CD8-positive, alpha-beta T cell (primary cell): ENCODE measurements at places on chromosomes 16 and 17.

DNA sequence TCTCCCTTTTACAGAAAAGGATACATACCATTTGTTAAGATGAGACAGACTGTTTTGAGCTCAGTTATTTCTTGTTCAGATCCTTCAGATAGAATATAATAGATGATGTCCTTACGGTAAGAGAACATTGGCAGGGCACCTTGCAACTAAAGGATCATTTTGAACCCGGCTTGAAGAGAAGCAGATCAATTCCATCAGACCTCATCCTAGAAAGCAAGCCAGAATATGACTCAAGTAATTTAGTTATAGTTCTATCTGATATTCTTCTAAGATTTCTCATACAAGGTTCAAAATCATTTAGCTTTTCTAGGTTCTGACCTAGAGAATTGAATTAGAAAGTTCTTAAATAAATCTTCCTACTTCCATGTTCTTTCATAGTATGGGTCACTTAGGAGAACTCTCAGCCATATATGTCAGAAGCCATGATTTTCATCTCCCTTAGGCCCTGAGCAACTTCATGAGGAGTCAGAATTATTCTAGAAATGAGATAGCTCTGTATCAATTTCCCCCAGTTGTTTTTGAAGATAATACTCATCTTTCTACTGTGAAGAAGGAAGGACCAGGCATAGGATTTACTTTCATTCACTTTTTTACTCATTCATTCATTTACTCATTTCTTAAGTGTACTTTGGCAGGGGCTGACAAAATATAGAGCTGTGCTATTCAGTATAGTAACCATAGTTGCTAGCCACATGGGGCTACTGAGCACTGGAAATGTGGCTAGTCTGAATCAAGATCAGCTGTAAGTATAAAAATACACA is 2.5 kb upstream of the CMTM1 start:
- no peak for DNase-seq

DNA sequence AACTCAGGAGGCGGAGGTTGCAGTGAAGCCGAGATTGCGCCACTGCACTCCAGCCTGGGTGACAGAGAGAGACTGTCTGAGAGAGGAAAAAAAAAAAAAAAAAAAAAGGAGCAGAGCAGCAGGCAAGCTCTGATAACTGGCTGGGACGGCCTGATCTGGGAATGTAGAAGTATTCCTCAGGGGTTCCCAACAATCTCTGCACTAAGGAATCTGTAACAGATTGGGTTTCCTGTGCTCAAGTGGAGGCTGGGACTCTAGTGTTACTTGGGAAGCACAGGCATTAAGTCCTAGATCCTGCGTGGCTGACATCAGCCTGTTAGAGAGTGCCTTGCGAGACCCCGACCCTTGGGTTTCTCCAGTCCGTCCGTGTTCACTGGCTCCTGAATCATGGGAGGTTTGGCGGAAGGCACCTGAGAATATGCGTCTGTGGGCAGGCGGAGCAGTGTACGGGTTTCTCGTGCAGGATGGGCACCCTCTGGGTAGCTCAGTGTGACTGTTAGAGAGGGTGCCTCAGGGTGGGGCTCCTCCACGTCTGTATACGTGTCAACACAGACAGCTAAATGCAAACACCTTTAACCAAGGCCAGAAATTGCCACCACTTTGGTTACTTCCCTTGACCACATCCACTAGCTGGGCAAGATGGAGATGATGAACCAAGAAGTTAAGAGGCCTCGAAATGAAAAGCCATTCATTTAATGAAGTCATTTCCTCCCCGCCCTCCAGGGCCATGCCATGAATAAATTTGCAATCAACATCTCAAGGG is 174.9 kb upstream of the RPL38 start:
- no peak for DNase-seq

DNA sequence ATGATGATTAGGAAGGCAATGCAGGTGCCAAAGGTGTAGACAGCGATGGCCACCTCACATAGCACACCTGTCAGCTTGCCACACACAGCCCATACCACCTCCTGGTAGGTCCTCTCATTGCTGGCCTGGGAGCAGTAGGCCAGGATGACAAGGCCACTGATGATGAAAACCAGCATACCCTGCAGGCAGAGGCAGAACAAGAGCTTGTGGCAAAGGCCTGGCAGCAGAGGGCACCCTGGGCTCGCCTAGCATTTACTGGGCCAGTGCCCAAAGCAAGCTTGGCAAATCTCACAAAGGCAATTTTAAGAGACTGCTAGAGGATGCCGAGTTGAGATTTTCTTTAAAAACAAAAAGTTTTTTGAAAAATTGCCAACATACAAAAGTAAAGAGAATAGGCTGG is 5.9 kb downstream of the SLC38A7 start:
- no peak for DNase-seq

DNA sequence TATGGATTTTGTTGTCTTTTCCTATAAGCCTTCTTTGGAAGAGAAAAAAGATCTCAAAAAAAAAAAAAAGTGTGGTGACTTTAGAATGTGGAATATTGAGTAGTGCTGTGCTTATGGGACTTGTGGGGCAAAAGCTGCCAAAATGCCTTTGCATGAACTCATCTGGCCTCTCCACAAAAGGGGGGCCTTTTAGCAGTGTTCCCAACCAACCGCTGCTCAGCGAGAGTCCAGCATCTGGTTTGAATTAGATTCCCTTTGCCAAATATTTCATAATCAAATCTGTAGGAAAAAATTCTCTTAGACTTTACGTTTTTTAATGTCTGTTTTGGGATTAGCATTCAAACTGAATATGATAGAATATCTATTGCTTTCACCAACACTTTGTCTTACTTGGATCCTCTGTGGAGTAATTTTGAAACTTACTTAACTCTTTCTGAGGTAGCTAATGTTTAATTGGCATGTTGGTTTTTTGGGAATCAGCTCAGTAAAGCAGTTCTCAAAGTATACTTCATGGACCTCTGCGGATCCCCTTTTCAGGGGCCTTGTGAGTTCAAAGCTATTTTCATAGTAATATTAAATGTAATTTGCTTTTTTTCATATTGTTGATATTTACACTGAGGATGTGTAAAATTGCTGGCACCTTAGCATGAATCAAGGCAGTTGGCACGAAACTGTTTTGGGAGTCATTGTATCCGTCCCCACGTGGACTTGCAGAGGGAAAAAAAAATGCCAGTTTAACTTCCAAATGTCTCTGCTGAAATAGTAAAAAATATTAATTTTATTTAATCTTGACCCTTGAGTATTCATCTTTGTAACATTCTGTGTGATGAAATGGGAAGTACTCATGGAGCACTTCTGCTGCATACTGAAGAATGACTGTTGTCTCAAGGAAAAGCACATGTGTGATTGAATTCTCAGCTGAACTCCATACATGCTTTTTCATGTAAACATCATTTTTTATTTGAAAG is 34.7 kb upstream of the VPS4A start:
- no peak for DNase-seq

DNA sequence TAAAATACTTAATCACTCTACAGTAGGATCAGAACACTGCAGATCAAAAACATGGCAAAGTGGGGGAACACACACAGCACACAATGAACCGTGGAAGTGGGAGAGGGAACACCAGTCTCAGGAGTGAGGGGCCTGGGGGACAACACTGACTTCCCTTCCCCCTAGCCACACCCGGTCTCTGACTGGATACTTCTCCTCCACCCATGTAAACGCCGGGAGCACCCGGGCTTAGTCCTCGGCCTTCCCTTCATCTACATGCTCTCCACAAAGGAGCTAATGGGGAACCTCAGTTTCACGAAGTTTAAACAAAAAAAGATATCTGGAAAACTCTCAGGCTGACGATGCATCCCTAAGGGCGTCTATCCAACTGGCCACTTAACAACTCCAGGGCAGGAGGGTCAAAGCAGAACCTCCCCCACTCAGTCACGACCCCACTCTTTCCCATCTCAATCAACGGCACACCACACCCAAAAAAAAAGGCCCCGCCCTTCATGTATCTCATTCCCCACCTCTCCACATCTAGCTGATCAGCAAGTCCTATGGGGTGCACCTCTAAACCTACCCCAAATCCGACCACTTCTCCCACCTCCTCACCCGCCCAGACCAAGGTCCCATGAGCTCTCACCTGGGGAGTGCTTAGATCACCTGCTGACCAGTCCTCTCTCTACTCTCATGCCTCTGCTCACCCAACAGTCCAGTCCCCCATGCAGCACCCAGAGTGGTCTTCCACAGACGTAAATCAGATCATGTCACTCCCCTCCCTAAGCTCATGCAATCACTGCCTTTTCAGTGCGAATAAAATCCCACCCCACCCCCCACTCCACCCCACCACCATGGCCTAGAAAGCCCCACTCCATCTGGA is 7.4 kb downstream of the ZDHHC7 start:
- no peak for DNase-seq

GRCh38 chr17:78053777-78054468 is 74.6 kb downstream of the TMC6 start:
- no peak for DNase-seq

- no peak for DNase-seq
Measured at GRCh38 chr16:14486520-14487303, 143.3 kb downstream of the PARN start.

- DNase-seq: no peak
Measured at GRCh38 chr17:50047488-50048126, 8.3 kb upstream of the ITGA3 start.

DNA sequence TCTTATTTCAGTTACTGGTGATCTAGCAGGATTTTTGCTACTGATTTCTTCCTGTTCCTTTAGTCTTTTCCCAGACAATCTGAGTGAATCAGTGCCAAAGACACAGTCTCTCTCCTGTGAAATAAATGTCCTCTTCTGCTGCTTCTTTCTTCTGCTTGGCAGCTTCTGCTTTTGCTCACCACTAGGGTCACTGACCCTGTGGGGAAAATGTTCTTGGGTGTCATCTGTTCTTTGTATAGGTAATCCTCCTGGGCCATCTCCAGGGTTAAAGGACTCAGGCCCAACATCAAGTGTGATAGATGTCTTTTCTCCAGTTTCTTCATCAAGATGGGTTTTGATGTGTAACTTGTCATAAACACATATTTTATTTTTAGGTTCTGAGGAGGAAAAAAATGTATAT is 5.2 kb downstream of the PALB2 start:
- DNase-seq: no peak

DNA sequence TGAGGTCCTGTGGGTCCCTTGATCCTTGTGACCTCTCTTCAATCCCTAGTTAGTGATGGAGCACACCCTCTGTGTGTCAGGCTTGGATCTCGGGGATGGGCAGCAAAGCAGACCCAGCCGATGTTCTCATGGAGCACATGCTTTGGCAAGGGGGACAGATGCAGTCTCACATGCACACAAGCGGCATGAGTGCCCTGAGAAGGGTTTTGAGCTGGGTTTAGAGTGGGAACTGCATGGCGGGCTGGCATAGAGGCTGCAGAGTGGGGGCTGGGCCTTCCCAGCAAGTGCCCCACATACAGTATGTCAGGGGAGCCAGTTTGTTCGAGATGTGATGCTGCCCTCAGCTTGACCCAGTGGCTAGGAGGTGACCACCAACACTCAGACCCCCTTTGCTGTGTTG is 41.6 kb downstream of the B9D1 start:
- no peak for DNase-seq

- DNase-seq: peak; percentile 36
Measured at GRCh38 chr17:62966426-62967204, 580 bp downstream of the TANC2 start.

GRCh38 chr17:61404913-61405685 is 5.5 kb downstream of the TBX2 start:
- DNase-seq: peak; percentile 21

- no peak for DNase-seq
Measured at GRCh38 chr16:2468725-2469398, 2.2 kb upstream of the NTN3 start.

DNA sequence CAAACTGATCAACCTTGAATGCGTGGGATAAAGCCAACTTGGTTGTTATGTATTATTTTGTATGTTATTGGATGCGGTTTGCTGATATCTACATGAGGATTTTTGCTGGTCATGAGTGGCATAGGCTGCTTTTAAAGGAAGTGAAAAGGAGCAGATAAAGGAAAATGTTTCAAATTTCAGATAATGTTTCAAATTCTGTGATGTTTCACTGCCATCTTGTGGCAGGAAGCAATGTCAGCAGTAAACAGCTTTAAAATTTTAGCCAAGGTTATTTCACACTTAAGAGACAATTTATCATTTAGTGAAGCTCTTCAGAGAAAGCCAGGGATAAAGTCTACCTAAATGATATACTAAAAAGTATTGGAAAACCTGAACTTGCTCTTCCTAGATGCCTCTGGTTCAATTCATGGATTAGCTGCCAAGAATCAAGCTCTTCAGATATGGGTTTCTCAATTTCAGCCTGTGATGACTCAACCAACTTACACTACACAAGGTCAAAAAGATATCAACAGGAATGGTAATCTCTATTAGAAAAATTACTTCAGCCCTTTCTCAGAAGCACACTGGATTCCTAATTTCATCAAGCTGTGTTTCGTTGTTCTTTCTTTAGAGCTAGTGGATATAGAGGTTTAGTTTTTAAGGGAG is 136.0 kb upstream of the C17orf78 start:
- no peak for DNase-seq

DNA sequence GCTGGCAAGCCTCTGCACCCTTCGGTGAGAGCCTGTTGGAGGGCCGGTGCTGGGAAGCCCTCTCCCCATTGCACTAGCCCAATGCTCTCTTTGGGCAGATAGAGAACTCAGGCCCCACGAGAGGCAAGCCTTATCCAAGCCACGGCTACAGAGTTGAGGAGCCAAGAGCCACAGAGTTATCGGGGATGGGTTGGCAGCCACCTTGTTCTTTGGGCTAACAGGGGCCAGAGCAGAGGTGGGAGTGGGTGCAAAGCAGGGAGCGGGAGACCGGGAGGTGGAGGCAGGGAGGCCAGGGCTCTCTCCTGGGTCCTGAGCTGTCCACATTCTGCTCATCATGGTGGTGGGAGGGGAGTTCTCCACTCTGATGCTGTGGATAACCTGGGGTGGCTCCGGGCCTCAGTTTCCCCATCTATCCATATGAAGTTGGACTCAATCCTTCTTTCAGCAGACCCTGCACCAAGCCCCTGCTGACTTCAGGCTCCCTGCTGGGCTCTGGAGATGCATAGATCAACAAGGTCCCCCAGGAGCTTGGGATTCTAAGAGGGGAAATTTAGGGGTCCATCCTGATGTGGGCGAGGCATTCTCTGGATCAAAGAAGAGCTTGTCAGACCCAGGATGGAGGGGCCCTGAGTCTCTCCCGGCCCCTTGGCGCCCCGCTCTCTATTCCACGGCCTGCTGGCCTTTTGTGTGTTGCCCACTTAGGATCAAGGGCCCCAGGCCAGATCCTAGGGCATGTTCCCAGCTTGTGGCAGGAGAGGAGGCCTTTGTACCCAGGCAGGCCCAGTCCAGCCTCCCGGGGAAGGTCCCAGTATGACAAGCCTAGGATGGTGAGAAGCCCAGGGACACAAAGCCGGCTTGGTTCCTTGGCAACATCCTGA is 557 bp upstream of the CX3CL1 start:
- DNase-seq: no peak
